ENCODE measurements at places on chromosomes 4 and X.

DNA sequence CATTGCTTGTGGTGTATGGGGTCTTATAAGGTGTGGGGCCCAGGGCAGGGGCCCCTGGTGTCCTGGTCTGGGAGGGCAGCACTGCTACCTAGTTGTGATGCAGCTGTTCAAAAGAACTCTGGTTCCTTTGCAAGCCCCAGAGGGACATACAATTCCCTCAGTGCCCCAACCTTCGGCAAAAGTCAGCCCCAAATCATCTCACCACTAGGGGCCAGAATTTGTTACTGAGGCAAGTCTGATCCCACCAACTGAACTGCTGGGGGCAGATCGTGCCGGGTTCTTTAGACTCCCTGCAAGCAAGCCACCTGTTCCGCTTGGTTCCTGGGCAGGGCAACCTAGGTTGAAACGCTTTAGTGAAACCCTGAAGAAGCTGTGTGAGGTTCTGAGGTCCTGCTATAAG, 180.1 kb upstream of the S100G start:
- H3K36me3 ChIP-seq: peaks cover 6% of the 10 kb centered on the region
- H3K27ac ChIP-seq: no peak overlapping the region
- no peak overlapping the region for H3K4me3 ChIP-seq
- H3K27me3 ChIP-seq: no peaks in the 10 kb centered on the region
- DNase-seq: no peak

DNA sequence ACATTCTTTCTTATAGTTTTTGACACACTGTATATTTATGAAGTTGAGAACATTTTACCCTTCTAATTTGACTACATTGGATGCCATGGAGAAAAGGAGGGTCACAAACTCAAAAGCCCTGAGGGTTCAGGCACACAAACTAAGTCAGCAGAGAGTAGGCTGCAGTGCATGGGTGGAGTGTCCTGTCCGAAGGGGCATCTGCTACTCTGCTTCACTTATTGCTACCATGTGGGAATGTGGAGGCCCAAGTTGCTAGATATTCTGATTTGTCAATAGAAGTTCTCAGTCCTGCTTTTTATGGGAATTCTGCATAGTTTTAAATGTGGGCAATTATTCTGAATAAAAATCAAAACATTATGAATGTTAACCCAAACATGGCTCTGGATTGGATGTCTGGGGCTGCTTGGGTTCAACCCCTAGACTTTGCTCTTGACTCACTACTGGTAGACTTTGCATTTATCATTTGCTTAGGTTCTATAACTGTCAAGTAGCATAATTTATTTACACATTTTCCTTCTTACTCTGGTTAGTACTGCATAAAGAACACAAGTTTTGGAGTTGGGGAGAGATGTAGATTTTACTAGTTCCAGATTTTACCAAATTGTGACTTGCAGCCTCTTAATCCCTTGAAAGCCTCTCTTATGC, 255.1 kb downstream of the SPRY1 start:
- H3K27ac ChIP-seq: no peak overlapping the region
- no peaks in the 10 kb centered on the region for H3K27me3 ChIP-seq
- peaks cover 45% of the 10 kb centered on the region for H3K4me1 ChIP-seq
- no peak for DNase-seq
- H3K36me3 ChIP-seq: peaks cover 12% of the 10 kb centered on the region

DNA sequence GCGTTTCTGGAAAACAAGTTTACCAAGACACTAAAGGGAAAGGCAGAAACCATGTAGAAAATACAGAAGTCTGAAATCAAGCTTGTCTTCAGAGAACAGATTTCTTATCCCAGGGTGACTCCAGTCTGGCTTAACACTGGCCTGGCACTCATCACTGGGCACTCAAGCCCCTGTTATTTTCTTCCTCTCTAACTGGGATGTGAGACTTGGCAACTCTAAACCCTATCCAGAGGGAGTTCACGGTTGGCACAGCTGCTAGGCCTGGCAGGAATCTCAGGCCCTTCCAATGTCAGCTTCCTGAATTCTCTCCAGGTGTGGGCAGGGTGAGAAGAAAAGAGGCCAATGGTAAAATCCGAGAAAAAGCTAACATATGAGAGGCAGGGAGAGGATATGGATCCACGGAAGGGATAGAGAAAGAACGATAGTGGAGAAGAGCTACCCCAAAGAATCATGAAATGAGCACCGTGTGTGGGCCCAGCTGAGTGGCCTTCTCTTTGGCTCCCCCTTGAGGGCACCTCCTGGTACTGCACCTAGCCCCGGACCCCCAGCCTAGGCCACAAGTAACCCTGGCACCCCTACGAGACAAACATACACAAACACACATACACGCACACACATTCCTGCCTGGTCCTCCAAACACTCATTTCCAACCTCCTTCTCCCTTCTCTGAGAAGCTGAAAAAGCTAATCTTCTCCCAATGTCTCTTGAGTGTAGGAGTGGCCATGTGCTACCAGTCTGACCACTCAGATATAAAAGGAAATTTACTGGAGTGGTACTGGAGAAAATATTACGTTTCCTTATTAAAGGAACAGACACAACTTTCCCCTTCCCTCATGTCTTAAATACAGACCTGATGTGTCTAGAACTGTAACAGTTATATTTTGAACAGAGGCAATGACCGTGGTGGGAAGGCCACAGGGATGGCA, 16.6 kb upstream of the PTCHD1 start:
- H3K27me3 ChIP-seq: no peaks in the 10 kb centered on the region
- H3K4me3 ChIP-seq: no peak overlapping the region
- no peaks in the 10 kb centered on the region for H3K4me1 ChIP-seq
- no peak overlapping the region for H3K27ac ChIP-seq
- H3K36me3 ChIP-seq: no peaks in the 10 kb centered on the region
- peak; percentile 51 for DNase-seq

GRCh38 chrX:47179221-47179927, 14.3 kb upstream of the UBA1 start:
- H3K4me3 ChIP-seq: no peak overlapping the region
- no peak overlapping the region for H3K27ac ChIP-seq
- no peak for DNase-seq
- no peaks in the 10 kb centered on the region for H3K27me3 ChIP-seq

DNA sequence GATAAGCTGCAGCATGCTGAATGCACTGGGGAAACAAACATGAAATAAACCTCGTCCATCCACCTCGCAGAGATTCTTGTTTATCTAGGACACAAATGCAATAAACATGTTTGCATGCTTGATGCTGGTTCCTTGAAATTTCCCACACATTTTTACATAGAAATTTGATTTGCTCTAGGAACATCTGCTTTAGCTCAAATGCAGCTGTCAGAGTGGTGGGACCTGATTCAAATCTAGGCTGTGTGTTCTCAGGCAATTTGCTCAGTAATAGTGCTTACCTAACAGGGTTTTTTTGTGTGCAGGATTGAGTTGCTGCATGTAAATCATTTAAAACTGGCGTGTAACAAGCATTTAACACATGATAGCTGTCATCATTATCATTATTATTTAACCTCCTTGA, 293.1 kb downstream of the QDPR start:
- no peaks in the 10 kb centered on the region for H3K27me3 ChIP-seq
- H3K36me3 ChIP-seq: no peaks in the 10 kb centered on the region
- no peak overlapping the region for H3K27ac ChIP-seq
- H3K4me3 ChIP-seq: no peak overlapping the region
- H3K4me1 ChIP-seq: no peaks in the 10 kb centered on the region

GRCh38 chrX:124300405-124300804, 32.1 kb upstream of the TEX13D start:
- no peaks in the 10 kb centered on the region for H3K36me3 ChIP-seq
- no peak overlapping the region for H3K27ac ChIP-seq
- no peaks in the 10 kb centered on the region for H3K4me1 ChIP-seq
- no peak overlapping the region for H3K4me3 ChIP-seq
- no peaks in the 10 kb centered on the region for H3K27me3 ChIP-seq
- no peak for DNase-seq

- H3K4me1 ChIP-seq: peaks cover 5% of the 10 kb centered on the region
- H3K36me3 ChIP-seq: no peaks in the 10 kb centered on the region
- no peak for DNase-seq
- H3K27ac ChIP-seq: no peak overlapping the region
These were observed 10.2 kb upstream of the STK32B start for GRCh38 chr4:5040856-5041620.

DNA sequence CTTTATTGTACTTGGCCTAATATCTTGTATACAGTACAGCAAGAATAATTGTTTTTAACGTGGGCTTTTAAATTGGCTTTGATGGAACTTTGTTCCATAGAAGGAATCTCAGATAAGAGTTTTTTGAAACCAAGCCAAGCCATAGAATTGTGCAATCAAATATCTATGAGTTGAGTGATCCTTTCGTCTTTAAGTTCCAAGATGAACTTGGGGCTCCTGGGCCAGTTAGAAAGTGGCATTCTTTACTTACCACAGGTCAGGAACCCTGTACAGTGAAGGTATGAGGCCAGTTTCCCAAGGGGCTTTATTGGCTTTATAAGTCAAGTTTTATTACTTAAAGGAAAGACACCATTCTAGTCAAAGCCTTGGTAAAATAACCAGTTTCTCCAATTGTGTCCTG, 2104.2 kb downstream of the PCDH7 start:
- no peaks in the 10 kb centered on the region for H3K4me1 ChIP-seq
- DNase-seq: no peak
- H3K4me3 ChIP-seq: no peak overlapping the region
- no peaks in the 10 kb centered on the region for H3K27me3 ChIP-seq

DNA sequence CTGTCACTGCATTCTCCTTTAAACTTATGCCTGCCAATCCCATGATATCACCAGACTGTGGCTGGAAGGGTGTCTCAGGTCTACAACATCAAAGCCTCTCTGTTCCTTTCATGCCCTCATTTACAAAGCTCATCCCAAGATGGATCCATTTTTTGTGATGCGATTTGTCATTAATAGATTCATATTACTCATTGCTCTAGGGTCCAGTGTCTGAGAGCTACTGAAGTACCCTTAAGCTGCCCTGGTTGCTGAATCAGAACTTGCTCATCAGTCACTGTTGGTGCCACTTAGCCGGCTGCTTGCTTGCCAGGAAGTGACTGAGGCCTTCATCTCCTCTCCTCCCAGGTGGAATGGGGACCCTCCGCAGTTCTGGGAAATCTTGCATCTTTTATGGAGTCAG, 395.5 kb upstream of the BOD1L1 start:
- no peak for DNase-seq
- no peaks in the 10 kb centered on the region for H3K36me3 ChIP-seq
- no peak overlapping the region for H3K4me3 ChIP-seq
- no peaks in the 10 kb centered on the region for H3K27me3 ChIP-seq

DNA sequence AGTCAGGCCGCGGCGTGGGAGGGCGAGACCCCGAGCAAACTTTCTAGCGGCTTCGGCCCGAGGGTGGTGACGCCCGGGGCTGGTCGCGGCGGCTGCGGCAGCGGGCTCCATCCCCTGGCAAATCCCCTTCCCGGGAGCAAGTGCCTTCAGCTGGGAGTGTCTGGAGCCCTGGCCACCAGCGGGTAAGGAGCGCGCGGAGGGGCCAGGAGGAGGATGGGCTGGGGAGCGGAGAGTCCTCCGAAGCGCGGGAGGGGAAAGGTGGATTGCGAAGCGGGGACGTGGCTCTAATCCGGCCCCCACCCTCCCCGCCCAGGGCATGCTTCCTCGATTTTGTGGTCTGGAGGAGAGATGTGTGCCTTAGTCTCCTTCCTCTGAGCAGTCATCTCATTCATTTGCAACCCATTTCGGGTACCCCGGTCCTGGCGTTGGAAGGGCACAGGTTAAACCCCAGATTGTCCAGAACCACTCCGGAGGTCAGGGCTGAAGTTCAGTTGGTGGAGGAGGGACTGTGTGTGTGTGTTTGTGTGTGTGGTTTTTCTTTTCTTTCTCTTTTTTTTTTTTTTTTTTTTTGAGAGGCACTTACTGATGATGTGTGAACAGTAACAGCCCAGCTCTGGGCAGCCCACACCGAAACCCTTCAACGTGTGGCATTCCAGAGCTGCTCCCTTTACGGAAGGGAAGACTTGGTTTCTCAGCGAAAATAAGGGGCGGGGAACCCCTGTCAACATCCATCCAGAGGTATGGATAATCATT, 516 bp downstream of the SGMS2 start:
- H3K4me3 ChIP-seq: peak overlapping the region; percentile 88
- peaks cover 24% of the 10 kb centered on the region for H3K4me1 ChIP-seq
- peaks cover 2% of the 10 kb centered on the region for H3K36me3 ChIP-seq
- peak; percentile 44 for DNase-seq
- peak overlapping the region; percentile 98 for H3K27ac ChIP-seq
- peaks cover 12% of the 10 kb centered on the region for H3K27me3 ChIP-seq

DNA sequence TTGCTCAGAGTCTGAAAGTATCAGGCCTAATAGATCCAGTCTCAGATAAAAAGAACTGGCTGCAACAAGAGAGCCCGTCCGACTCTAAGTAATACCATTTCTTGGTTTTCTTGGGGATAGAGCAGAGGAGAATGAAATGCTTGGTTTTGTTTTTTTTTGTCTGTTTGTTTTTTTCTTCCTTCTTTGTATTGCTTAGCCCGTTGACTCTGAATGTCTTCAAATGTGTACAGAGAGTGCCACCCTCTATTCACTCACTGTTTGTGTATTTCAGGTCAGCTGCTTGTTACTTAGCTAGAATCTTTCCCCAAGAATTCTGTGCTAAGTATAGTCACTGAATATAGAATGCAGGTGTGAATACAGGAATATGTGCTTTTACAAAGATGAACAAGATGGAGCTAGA, 5.7 kb upstream of the TMEM156 start:
- H3K27ac ChIP-seq: peak overlapping the region; percentile 94
- no peaks in the 10 kb centered on the region for H3K27me3 ChIP-seq
- H3K4me3 ChIP-seq: no peak overlapping the region
- DNase-seq: no peak
- peaks cover 30% of the 10 kb centered on the region for H3K4me1 ChIP-seq

GRCh38 chr4:112516066-112516470, at the start of gene NEUROG2:
Gene NEUROG2, minus strand, starts transcription at chr4:112516180. Its CDS starts 705 bp downstream, at chr4:112515475.
- no peaks in the 10 kb centered on the region for H3K36me3 ChIP-seq
- H3K27ac ChIP-seq: peak within 1 kb of the TSS; percentile 71
- no peak for DNase-seq
- H3K4me1 ChIP-seq: peaks cover 15% of the 10 kb centered on the region

DNA sequence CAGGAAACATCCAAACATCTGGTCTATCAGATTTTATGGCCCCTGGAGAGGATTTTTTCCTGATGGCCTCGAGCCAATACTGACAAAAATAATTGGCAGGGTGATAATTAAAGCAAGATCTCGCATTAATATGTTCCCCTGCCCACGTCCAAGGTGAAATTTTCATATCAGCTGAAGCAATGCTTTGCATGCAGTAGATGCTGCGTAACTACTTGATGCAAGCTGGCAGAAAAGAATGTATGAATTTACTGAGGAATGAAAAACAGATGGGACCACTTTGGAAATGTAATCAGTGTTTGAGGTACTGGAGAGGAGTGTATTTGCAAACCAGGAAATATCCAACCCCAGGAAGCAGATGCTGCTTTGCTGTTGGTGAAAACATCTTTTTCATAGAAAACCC, 36.8 kb upstream of the REST start:
- H3K36me3 ChIP-seq: no peaks in the 10 kb centered on the region
- DNase-seq: no peak
- no peak overlapping the region for H3K27ac ChIP-seq
- peaks cover 3% of the 10 kb centered on the region for H3K4me1 ChIP-seq
- H3K27me3 ChIP-seq: no peaks in the 10 kb centered on the region

GRCh38 chrX:16737024-16737423, 17.6 kb downstream of the SYAP1 start:
- no peak overlapping the region for H3K27ac ChIP-seq
- peaks cover 2% of the 10 kb centered on the region for H3K4me1 ChIP-seq
- no peak for DNase-seq
- H3K27me3 ChIP-seq: no peaks in the 10 kb centered on the region
- peaks cover 19% of the 10 kb centered on the region for H3K36me3 ChIP-seq
- H3K4me3 ChIP-seq: no peak overlapping the region

Measured in progenitor cell of endocrine pancreas (in vitro differentiated cells).